MM.1S (cell line): ENCODE measurements at places on chromosomes 16 and 17.

GRCh38 chr17:45149669-45150664 is 1.7 kb downstream of the HEXIM1 start:
- H3K4me1 ChIP-seq: peaks cover 13% of the 10 kb centered on the region
- no peaks in the 10 kb centered on the region for H3K27me3 ChIP-seq
- no peaks in the 10 kb centered on the region for H3K36me3 ChIP-seq
- H3K27ac ChIP-seq: peak overlapping the region; percentile 56; the same call in 1 of the 2 replicates
- peak; percentile 49 for DNase-seq

- DNase-seq: no peak
- H3K27me3 ChIP-seq: peaks cover 41% of the 10 kb centered on the region
- H3K36me3 ChIP-seq: no peaks in the 10 kb centered on the region
- no peaks in the 10 kb centered on the region for H3K4me1 ChIP-seq
- H3K27ac ChIP-seq: no peak overlapping the region
- no peak overlapping the region for H3K4me3 ChIP-seq
These were observed 183.6 kb downstream of the IRF8 start for GRCh38 chr16:86082418-86083030.

- H3K4me3 ChIP-seq: no peak overlapping the region
- H3K4me1 ChIP-seq: no peaks in the 10 kb centered on the region
- H3K27ac ChIP-seq: no peak overlapping the region
- no peaks in the 10 kb centered on the region for H3K36me3 ChIP-seq
- no peak for DNase-seq
These were observed 45.9 kb downstream of the ABAT start for GRCh38 chr16:8720080-8720966.

DNA sequence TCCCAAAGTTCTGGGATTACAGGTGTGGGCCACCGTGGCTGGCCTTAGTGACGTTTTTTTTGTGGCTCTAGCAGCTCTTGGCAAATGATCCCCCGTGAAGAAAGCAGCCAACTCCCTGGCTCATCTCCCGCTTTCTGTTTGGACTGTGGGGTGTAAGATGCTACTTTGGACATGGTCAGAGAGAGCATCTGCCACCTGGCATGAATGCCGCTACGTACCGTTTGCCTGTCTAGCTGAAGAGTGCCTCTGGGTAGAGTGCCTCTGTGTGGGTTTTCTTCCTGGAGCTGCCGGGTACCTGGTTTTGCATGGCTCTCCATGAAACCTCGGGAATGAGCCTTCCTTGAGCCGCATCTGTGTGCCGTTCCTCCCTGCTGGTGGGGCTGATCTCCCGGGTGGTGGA is 34.3 kb downstream of the NDEL1 start:
- peaks cover 4% of the 10 kb centered on the region for H3K36me3 ChIP-seq
- H3K27ac ChIP-seq: no peak overlapping the region
- no peaks in the 10 kb centered on the region for H3K27me3 ChIP-seq
- DNase-seq: no peak
- H3K4me3 ChIP-seq: no peak overlapping the region

GRCh38 chr17:59876107-59876506 is 16.6 kb downstream of the TUBD1 start:
- no peak overlapping the region for H3K4me3 ChIP-seq
- no peaks in the 10 kb centered on the region for H3K36me3 ChIP-seq

DNA sequence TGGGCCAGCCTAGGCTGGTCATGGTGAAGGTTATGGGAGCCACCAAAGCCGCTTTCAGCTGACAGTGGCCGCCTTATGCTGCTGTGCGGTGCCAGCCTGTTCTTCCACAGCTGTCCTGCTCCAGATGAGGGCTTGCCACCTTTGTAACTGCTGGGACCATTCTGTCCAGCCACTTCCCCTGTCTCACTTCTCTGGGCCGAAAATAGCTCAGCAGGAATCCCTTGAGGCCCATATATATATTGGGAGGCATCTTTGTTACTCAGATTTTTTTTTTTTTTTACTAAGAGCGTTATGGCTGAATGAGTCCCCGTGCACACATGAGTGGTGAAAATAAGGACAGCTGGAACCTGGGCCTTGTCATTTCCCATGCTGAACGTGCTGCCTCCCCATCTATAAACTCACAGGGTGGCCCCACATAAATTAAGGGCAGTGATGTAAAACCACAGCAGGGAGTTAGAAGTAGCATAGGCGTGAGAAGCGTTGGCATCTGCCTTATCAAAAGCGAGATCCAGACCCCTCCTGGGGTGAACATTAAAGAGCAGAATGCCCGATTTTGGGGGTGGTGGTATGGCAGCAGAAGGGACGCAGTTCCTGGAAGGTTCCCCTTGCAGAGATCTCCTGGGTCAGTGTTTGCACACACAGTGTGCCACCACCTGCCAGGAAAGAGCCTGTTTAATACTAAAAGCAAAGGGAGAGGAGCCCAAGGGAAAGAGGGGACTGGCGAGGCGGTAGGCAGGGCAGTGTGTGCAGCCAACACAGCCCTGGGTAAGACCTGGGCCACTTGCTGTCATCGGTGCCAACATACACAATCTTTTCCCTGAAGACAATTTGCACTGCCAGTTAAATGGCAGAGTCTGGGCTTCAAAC is 57.8 kb downstream of the USP43 start:
- H3K4me3 ChIP-seq: no peak overlapping the region
- no peaks in the 10 kb centered on the region for H3K27me3 ChIP-seq
- no peaks in the 10 kb centered on the region for H3K4me1 ChIP-seq

DNA sequence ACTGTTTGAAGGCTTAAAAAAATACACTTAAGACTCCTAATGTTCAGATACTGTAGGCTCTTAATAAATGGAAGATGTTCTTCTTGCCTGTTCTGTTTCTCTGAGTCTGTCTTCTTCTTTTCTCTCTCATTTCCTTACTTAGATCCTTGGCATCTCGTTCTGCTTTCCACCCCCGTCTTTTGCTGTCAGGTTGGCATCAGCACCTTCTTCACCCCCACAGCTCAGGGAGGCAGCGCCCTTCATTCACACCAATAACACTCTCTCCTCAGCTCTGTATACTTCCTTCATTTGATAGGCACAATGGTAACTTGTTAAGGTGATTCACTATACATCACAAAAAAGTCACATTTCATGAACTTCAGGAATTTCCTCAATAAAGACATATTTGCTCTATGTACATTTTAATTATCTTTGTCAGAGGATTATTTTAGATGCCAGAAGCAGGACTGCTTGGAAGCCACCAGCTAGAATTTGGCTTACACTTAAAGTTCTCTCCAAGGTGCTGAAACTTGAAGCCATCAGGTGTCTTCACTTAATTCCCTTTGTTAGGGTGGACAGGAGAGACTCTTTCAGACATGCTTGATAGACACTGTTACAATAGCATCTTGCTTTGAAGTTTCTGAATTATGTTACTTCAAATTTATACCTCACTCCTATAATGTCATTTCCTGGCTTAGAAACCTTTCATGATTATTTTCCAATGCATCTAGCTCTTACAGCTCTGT is 670.1 kb upstream of the C16orf82 start:
- peak; percentile 21 for DNase-seq
- no peaks in the 10 kb centered on the region for H3K27me3 ChIP-seq
- no peak overlapping the region for H3K27ac ChIP-seq
- H3K36me3 ChIP-seq: no peaks in the 10 kb centered on the region
- no peak overlapping the region for H3K4me3 ChIP-seq

DNA sequence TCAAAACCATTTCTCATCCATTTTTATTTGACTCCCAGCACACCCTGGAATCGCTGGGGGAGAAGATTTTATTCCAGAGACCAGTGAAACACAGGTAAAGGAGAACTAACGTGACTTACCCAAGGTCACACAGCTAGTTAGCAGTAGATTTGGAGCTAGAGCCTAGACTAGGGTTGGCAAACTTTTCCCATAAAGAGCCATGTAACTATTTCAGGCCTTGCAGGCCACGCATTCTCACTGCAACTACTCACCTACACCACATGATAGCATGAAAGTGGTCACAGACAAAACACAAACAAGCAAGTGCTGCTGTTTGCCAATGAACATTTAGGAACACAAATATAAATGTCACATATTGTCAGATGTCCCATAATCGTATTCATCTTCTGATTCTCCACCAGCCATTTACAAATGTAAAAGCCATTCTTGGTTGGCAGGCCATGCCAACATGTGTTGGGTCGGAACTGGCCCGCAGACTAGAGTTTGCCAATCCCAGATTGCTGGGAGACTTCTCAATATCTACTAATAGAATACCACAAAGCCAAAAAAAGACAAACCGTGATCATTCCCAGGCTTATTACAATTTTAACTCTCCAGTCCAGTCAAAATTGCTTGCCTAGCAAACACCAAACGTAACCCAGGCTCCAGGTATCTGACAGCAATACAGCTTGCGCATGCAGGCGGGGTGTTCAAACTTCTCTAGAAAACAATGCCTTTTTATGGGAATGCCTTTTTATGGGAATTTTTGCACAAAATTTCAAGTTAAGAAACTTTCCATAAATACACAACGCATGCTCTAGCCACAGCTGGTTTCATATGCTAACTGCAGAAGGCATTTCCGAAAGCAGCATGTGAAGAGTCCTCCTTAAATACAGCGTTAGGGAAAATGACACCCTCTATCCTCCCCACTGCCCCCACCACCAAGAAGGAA is 20.9 kb downstream of the ZFHX3 start:
- H3K27me3 ChIP-seq: no peaks in the 10 kb centered on the region
- no peaks in the 10 kb centered on the region for H3K36me3 ChIP-seq
- no peaks in the 10 kb centered on the region for H3K4me1 ChIP-seq
- H3K4me3 ChIP-seq: no peak overlapping the region

GRCh38 chr16:57147381-57148221 is 38.2 kb downstream of the PSME3IP1 start:
- H3K36me3 ChIP-seq: no peaks in the 10 kb centered on the region
- peaks cover 25% of the 10 kb centered on the region for H3K4me1 ChIP-seq
- no peak overlapping the region for H3K4me3 ChIP-seq
- peak; percentile 24 for DNase-seq
- H3K27me3 ChIP-seq: no peaks in the 10 kb centered on the region
